Activated naive CD8-positive, alpha-beta T cell treated with anti-CD3 and anti-CD28 coated beads, Interleukin-2, amount 50 U/mL, for 16 hours (primary cell): ENCODE measurements at places on chromosomes 7 and 10.

GRCh38 chr7:73844848-73845460 is 2.6 kb upstream of the METTL27 start:
- DNase-seq, result no peak

GRCh38 chr10:3173171-3173878 is 743 bp upstream of the PITRM1 start:
- DNase-seq, result no peak

- DNase-seq, result no peak
Observed at GRCh38 chr10:1570416-1571051, 166.8 kb downstream of the ADARB2 start.

- DNase-seq, result no peak
Observed at GRCh38 chr7:94039368-94040035, 35.3 kb upstream of the BET1 start.
